ENCODE measurements at places on chromosomes 2 and 18.
A peak's percentile ranks its signal among the peaks of the same experiment; 100 is the strongest.

GRCh38 chr18:66971960-66972359 lies 368.1 kb upstream of the CDH19 start:
- no peak for DNase-seq

DNA sequence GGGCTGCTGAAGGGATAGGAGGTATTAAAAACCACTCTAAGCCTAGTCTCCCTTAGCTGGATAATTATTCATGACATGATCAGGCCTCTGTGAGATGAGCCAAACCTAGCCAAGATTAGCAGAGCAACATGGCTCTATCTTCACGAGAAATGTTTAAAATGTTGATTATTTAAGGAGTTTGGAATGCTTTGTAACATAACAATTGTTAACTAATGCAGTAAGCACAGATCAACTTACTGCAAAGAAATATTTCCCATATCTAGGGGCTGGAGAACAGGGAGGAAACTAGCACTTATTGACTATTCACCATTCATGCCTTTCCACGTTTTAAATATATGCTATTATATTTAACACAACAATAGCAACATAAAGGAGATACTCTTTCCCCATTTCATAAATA lies 833.7 kb upstream of the CHAC2 start:
- DNase-seq = no peak

GRCh38 chr2:120564213-120565094 lies 171.2 kb upstream of the GLI2 start:
- no peak for DNase-seq

GRCh38 chr2:31467426-31467825 lies 52.9 kb upstream of the XDH start:
- DNase-seq = no peak

DNA sequence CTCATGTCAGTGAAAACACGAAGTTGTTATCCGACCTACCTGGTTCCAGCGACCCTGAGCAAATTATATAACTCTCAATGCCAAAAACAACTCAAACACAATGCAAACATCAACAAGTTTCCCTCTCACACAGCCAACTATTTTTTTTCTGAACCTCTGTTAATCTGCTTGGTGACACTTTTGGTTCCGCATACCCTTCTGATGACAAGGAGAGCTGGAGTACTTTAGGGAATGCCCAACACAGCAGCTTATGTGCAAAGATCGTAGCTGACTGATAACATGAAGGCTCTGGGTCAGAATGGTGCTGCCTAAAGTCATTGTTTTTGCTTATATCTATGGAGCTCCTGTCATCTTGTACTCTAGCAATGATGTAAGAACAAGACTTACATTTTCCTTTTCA lies 72.7 kb upstream of the CCDC68 start:
- DNase-seq = no peak

DNA sequence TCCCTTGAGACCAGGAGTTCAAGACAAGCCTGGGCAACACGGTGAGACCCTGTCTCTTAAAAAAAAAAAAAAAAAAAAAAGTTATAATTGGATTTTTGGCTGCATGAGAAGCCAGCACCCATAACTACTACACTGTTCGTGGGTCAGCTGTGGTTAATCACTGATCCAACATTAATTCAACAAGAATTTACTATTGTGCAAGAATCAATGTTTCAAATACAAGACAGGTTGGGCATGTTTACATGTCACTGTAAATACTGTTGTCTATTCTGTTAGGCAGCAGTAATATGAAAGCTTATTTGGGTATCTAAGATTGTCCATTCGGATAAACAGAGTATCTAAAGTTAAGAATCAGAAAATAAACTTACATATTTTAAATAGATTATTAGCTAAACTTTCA lies 62.3 kb downstream of the ESCO1 start:
- peak; percentile 31 for DNase-seq

DNA sequence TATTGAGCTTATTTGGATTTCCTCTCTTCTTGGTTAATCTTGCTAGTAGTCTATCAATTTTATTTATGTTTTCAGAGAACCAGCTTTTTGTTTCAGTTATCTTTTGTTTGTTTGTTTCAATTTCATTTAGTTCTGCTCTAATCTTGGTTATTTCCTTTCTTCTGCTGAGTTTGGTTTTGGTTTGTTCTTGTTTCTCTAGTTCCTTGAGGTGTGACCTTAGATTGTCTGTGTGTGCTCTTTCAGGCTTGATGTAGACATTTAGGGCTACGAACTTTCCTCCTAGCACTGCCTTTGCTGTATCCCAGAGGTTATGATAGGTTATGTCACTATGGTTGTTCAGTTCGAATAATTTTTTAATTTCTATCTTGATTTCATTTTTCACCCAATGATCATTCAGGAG lies 141.6 kb downstream of the ZNF236 start:
- DNase-seq = no peak

- DNase-seq = no peak
Measured at GRCh38 chr2:61966087-61966727, 60.7 kb downstream of the COMMD1 start.

GRCh38 chr2:231198291-231199173 lies at the start of gene ARMC9:
TSS of gene ARMC9 (plus strand) at chr2:231198631. CDS start at chr2:231206239, 7,608 bp downstream.
- no peak for DNase-seq

DNA sequence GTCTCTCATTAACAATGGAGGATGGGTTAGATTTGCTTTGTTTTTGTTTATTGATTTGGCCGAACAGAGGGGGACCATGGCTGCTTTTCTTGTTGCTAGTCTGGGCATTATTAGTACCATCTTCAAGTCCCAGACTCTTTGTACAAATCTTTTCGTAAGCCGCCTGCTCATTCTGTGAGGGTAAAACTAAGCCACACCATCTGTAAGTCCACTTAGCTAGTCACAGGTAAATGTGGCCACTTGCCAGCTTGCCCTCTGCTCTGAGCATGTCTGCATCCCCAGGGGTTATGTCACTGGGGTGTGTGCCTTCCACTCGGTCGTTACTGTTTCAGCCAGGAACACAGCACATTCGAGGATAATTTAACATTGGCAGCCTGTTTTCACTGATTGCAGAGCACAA lies 85.6 kb downstream of the SMIM21 start:
- DNase-seq = no peak

DNA sequence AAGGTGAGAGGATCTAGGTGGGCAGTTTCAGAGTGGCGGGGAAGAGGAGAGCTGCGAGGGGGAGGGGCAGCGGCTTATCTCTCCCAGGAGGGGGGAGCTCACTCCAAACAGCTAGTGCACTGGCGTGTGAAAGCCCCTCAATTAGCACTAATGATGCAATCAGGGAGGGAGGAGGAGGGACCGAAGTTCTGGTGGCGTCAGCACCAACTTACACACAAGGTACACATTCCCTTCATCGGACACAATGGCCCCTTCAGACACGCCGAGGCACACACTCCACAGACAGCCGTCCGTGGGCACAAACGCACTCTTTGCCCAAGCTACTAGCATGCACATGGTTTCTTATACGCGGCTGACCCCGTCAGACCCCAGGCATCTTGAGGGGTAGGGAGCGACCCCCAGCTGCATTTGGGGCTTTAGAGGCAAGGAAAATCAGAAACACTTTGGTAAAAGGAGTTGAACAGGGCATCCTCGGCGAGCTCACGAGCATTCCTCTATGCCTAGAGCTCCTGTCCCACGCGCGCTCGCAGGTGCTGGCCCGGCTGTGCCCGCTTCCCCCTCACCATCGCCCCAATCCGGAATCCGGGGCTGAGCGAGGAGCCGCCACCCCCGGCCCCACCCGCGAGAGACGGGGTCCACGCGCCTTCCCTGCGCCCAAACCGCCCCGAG lies 868 bp upstream of the PKDCC start:
- DNase-seq = no peak

DNA sequence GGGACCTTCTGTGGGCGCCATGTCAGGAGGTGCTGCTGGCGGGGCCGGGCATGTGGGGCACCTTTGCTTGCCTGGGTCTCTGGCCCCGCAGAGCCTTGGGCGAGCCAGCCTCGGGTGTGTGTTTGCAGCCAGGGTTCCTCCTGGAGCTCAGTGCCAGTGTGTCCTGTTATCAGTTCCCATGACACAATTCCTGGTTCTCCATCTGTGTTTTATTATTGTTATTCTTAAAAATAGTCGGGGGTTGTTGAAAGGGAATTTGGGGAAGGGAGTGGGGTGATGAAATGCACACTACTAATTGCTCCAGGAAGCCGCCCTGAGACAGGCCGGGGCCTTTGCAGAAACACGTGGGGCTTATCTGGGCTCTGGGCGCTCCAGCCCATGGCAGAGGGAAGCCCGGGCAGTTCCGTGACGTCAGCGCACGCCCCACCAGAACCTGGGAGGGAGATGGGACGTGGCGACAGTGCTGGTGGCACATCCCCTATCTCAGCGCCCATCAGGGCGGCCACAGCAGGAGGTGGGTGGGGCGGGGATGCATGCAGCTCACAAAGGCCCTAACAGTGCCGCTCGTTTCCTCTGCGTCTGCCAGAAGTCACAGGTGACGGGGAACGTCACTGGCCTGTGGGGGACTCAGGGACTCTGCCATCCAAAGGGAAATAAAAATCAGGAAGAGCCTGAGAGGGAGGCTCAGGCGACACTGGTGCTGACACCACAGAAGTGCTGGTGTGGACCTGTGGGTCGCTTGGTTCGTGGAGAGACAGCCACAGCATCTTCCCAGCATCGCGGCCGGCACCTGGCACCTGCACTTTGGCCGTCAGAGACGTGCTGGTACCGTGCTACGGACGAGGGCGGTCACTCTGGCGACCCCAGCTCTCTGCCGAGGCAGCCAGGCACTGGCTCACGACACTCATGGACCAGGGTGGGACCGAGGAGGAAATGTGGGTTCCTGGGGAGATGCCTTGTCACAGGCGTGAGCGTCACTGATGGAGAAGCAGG lies 131.0 kb downstream of the NFATC1 start:
- no peak for DNase-seq
